ENCODE measurements at places on chromosomes 2 and 18.

GRCh38 chr2:37776487-37776886, 105.0 kb upstream of the CDC42EP3 start:
- DNase-seq: no peak

- DNase-seq: no peak
Measured at GRCh38 chr2:24352664-24353063, 7.7 kb downstream of the ITSN2 start.

DNA sequence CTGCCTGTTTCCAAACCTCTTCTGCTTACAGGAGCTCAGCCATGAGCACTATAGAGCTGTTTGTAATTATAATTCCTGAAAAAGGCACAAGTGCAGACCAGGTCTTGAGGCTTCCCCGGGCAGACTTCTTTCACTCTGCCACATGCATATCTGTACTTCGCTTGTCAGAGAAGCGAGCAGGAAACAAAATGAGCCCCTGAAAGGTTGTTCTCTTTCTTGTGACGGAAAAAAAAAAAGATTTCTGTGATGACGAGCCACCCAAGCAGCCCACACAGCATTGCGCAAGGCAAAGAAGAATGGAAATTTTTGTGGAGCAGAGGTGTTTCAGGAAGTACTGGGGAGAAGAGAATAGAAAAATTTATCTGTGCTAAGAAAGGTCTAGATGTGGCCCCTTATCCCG, 54.0 kb upstream of the LINC00305 start:
- DNase-seq: no peak

DNA sequence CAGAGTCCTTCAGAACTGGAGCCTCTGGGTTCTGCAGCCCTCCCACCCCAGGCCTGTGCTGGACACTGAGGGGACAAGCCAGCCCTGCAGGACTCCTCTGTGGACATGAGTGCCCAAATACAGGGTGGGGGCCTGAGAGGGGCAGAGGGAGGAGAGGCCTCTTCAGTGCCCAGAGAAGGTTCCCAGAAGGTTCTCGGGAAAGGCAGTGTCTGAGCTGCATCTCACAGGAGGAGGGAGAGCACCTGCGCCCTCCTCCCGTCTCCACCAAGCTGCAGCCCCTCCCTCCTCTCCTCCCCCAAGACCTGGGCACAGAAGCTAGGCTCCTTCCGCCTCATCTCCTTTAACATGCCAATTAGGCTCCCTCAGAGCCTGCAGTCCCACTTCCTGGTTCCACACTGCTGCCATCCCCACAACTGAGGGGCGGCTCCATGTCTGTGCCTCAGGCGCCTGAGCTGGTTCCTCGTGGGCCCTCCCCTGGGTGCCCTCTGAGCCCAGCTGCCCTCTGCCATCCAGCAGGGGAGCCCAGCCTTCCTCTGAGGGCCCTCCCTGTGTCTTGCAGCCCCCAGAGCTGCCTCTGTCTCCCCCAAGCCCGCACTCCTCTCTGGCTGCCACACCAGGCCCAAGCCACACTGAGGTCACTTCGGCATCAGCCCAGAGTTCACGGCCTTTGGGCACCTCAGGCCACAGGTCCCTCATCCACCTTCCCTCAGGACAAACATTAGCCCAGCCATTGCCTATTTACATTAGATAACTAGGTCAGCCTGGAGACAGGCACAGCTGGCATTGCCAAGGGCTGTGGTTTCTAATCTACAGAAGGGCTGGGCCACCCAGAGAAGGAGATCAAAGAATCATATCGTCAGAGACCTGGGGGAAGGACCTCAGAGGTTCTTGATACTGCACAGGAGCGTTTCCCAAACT, 28.9 kb downstream of the KCNK3 start:
- no peak for DNase-seq

GRCh38 chr2:177169810-177170514, 42.6 kb upstream of the HNRNPA3 start:
- DNase-seq: no peak

DNA sequence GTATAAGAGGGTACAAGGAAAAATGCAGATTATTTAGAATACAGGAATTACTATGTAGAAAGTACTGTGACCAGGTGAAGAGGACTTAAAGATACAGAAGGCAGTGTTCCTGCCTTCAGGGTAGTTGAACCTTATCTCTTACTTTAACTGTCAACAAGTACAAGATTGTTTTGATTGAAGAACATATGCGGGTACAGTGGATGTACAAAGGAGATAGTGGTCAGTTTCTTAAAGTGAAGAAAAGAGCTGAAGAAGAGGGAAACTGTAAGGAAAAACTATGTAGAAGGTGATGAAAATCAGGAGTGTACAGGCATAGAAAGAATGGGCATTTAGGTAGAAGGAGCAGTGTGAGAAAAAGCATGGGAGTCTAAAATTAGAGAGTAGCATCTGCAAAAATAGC, 2.2 kb downstream of the RALBP1 start:
- DNase-seq: no peak

DNA sequence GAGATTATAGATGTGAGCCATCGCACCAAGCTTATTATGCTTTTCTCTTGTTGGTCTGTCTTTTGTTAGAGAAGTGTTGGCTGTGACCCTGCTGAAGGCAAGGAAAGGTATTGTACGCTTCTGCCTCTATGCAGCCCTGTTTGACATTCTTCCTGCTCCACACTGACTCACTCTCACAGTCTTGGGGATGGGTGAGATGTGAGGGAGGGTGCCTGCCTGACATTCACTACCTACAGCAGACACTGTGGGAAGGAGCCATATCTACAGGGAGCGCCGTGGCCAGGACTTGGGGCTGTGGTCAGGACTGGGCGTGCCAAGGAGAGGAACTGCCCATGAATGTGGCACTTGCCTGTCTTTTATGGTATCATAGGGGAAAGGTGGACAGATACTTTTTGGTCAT, 43.9 kb upstream of the FHL2 start:
- no peak for DNase-seq

GRCh38 chr2:31874071-31874470, 136.7 kb downstream of the MEMO1 start:
- DNase-seq: no peak

DNA sequence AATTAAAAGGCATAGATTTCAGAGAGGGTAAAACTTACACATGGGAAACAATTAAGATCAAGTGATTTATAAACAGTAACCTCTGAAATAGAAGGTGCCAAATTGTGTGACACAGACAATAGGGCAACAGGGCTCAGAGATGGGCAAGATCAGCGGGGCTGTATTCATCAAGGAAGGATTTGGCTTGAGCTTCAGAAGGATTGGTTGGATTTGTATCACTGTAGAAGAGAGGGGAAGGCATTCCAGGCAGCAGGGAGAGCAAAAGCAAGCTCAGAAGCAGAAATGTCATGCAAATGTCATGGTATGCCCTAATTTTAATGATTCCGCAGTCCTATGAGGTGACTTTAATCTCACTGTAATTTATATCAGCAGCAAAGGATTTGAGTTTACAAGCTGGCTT, 415.0 kb upstream of the NRP2 start:
- DNase-seq: no peak

DNA sequence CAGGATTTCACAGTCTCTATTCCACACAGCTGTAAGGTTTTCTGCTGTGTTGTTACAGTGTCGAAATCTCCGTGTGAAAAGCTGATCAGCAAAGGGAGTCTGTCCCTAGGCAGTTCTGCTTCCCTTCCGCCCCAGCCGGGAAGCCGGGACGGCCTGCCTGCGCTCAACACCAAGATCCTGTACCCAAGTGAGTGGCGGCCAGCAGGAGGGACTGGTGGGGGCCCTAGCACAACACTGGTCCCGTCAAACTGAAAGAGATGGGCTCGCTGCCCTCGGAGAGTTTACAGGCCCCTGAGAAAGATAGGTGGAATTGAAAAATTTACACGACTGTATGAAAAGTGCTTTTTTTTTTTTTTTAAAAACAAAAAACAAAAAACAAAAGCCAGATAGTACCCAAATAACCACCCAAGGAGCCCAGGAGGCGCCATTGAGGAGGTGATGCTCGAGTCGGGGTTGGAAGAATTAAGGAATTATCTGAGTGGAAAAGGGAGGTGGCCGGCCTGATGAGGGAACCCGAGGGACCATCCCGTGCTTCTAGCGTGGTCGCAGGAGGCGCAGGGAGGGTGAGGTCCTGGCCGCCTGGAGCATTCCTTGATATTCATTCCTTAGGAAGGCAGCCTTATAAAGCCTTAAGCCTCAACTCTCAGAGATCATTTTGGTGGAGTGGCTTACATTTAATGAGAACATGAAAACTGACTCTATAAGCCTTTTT, 96.7 kb downstream of the DGKD start:
- DNase-seq: no peak

GRCh38 chr2:231642631-231643494, 50.2 kb downstream of the TEX44 start:
- DNase-seq: no peak

DNA sequence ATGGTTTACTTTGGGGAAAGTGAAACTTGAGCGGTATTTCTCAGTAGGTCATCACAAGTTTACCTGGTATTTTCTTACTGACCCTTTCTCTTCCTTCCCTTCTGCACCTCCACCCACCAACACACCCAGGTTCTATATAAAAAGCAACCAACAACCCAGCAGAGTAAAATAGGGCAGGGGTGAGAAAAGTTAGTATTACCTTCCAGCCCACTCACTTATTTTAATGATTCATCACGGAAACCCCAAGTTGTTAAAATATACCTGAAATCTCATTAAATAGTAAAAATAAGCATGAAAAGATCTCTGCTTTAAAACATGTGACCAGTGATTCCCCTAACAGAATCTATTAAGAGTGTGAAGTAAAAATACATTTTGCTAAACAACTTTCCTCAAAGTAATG, 306.1 kb downstream of the ZEB2 start:
- DNase-seq: no peak

GRCh38 chr18:62071071-62071470, 115.8 kb downstream of the PIGN start:
- DNase-seq: no peak

DNA sequence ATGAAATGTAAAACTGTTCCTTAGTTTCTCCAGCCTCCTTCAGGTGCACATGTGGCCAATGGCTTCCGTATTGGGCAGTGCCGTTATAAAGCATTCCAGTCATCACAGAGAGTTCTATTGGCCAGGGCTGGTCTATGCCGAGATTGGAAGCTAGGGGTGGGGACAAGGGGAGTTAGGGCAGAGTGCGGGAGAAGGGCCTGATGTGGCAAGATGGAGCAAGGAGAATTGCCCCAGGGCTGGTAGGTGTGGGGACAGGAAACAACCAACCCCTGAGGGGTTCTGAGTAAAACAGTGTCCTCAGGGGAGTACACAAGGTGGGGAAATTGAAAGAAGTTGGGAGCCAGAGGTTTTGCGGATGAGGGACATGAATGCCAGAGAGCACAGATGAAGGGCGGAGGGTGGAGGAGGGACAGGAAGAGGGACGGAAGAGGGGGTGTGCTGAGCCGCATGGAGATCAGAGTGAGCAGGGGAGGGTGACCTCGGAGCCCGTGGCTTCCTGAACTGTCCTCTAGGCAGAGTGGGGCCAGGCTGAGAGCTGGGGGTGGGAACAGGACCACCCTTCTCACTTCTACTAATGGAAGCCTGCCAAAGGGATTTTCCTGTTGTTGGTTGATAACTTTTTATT, 9.1 kb upstream of the ATP6V1C2 start:
- DNase-seq: no peak

DNA sequence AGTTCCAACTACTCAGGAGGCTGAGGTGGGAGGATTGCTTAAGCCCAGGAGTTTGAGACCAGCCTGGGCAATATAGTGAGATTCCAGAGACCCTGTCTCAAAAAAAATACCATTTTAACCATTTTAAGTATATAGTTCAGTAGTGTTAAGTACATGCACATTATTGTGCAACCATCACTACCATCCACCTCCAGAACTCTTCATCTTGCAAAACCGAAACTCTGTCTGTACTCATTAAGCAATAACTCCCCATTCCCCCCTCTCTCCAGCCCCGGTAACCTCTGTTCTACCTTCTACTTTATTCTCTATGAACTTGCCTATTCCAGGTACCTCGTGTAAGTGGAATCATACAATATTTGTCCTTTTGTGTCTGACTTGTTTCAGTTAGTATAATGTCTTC, 86.4 kb downstream of the GFPT1 start:
- no peak for DNase-seq

GRCh38 chr18:5914951-5915350, 19.6 kb upstream of the TMEM200C start:
- no peak for DNase-seq

- no peak for DNase-seq
Measured at GRCh38 chr2:100317634-100318033, 4.7 kb downstream of the LONRF2 start.
